Activated T-helper 2 cell treated with anti-CD3 and anti-CD28 coated beads, Interferon-gamma antibody, Interleukin-2, Interleukin-4, amounts not matched to agents 10 μg/mL and 5 μg/mL and 100 μg/mL, durations not matched to agents 14 hours and 24 hours and 36 hours (primary cell): ENCODE measurements at places on chromosomes 5 and 9. TPM values are rescaled to one million over a fixed set of nuclear protein-coding genes. Genes with fewer than 3 reads are reported as not detected.

The PTPRD gene
- 1.1 and 1.5 TPM in 2 replicates for total RNA-seq

The CYSTM1 gene
- 9.2 and 11.3 TPM in 2 replicates for total RNA-seq

DNA sequence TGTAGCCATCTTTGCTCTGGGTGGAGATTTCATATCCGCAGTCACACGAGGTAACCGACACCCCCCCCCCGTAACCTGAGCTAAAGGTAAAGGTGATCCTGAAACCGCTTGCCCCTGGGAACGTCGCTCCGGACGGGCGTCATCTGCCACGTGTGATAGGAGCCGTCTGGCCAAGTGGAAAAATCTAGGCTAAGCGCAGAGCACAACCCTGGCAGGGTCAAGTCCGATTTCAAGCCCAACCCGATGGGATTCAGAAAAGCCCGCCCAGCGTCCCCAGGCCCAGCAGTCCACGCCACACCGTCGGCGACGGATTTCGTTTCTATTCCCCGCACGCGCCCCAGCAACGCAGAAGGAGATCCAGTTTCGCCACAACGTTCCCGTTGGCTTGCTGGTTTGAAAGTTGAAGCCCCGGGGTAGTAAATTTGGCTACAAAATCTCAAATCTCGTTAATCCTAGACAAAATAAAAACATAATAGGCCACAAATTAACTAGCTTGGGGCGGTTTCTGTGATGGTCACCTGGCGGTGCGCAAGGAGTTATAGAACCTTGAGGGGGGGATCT, 32.4 kb upstream of the NFIB start:
- H3K36me3 ChIP-seq, result no peaks in the 10 kb centered on the region
- no peak overlapping the region for H3K4me3 ChIP-seq
- peaks cover 57% of the 10 kb centered on the region for H3K27me3 ChIP-seq
- H3K27ac ChIP-seq, result no peak overlapping the region
- peaks cover 5% of the 10 kb centered on the region for H3K4me1 ChIP-seq

GRCh38 chr5:124537107-124537506, 209.3 kb downstream of the ZNF608 start:
- no peaks in the 10 kb centered on the region for H3K27me3 ChIP-seq
- H3K4me3 ChIP-seq, result no peak overlapping the region
- no peak for DNase-seq
- no peaks in the 10 kb centered on the region for H3K4me1 ChIP-seq
- H3K27ac ChIP-seq, result no peak overlapping the region
- no peaks in the 10 kb centered on the region for H3K36me3 ChIP-seq

DNA sequence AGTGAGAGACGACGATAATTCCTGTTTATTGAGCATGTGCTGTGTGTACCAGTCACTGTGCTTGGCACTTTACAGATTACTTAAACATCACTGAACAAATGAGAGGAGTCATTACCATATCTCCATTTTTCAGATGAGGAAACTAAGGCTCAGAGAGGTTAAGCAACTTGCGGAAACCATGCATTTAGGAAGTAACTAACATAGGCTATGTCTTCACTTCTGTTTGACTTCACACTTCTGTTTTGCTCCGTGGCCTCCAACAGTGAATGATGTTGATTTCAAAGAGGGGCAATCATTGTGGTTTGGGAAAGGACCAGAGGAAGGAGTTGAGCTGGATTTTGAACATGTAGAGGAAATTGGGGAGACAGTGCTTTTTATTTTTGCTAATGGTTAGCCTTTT, 16.7 kb downstream of the GCNT1 start:
- H3K4me1 ChIP-seq, result peaks cover 7% of the 10 kb centered on the region
- no peak for DNase-seq
- no peaks in the 10 kb centered on the region for H3K27me3 ChIP-seq
- H3K36me3 ChIP-seq, result peaks cover 23% of the 10 kb centered on the region
- H3K27ac ChIP-seq, result no peak overlapping the region

GRCh38 chr9:38019731-38020130, 49.3 kb downstream of the SHB start:
- no peaks in the 10 kb centered on the region for H3K27me3 ChIP-seq
- H3K4me1 ChIP-seq, result no peaks in the 10 kb centered on the region
- DNase-seq, result no peak
- no peak overlapping the region for H3K4me3 ChIP-seq

DNA sequence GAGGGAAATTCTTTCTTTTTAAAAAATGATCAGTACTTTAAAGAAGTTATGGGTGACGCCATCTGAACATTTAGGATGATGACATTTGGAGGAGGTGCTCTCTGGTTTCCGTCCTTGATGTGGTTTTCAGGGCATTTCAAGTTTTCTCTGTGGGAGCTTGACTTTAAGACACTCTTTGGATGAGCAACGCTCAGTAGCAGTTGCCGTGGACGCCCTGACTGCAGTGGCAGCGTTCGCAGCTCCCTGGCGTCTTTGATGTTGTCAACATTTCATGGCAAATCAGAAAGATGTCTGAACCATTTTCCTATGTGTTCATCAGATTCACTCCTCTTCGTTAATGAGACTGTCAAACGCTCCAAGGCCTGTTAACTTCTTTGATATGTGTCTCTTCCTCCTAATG, 86.1 kb downstream of the ZNF354C start:
- H3K27ac ChIP-seq, result no peak overlapping the region
- no peak overlapping the region for H3K4me3 ChIP-seq
- H3K27me3 ChIP-seq, result no peaks in the 10 kb centered on the region
- DNase-seq, result no peak
- H3K4me1 ChIP-seq, result peaks cover 14% of the 10 kb centered on the region

The ALDH7A1 gene
- 3.1 and 3.5 TPM in 2 replicates for total RNA-seq

The NEUROG1 gene
- total RNA-seq, result not detected in 2 replicates

- DNase-seq, result no peak
- H3K27ac ChIP-seq, result no peak overlapping the region
- H3K36me3 ChIP-seq, result no peaks in the 10 kb centered on the region
These were observed 128.2 kb upstream of the NFIB start for GRCh38 chr9:14441976-14442651.

The CCL28 gene
- 10.9 and 13.0 TPM in 2 replicates for total RNA-seq

GRCh38 chr9:115118879-115119218, 892 bp upstream of the TNC start:
- no peak for DNase-seq
- H3K27ac ChIP-seq, result no peak overlapping the region
- H3K4me3 ChIP-seq, result no peak overlapping the region
- no peaks in the 10 kb centered on the region for H3K36me3 ChIP-seq
- peaks cover 4% of the 10 kb centered on the region for H3K4me1 ChIP-seq
- H3K27me3 ChIP-seq, result peaks cover 56% of the 10 kb centered on the region

The LCN10 gene
- 1.2 and 1.7 TPM in 2 replicates for total RNA-seq

DNA sequence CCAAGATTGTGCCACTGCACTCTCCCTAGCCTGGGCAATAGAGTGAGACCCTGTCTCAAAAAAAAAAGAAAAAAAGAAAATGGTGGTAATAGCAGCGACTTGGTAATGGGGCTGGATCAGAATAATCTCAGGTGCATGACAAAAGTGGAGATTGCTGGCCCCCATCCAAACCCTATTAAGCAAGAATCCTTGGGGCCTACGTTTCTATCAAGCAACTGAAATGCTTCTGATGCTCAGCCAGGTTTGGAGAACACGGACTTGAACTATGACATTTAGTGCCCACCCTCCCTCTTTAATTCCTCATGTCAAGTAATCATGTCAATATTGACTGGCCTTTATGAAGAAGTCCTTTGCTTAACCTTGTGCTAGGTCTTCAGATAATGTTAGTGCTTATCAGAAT, 6.6 kb downstream of the C5orf52 start:
- H3K36me3 ChIP-seq, result no peaks in the 10 kb centered on the region
- DNase-seq, result no peak
- no peak overlapping the region for H3K27ac ChIP-seq

GRCh38 chr9:100455470-100455869, 17.5 kb upstream of the TMEFF1 start:
- H3K27ac ChIP-seq, result no peak overlapping the region
- peaks cover 2% of the 10 kb centered on the region for H3K4me1 ChIP-seq
- no peak for DNase-seq
- peaks cover 19% of the 10 kb centered on the region for H3K36me3 ChIP-seq
- peaks cover 13% of the 10 kb centered on the region for H3K27me3 ChIP-seq

GRCh38 chr5:71640408-71640807, 53.3 kb downstream of the MCCC2 start:
- no peak overlapping the region for H3K4me3 ChIP-seq
- H3K36me3 ChIP-seq, result peaks cover 56% of the 10 kb centered on the region
- no peaks in the 10 kb centered on the region for H3K4me1 ChIP-seq
- no peaks in the 10 kb centered on the region for H3K27me3 ChIP-seq
- no peak overlapping the region for H3K27ac ChIP-seq

DNA sequence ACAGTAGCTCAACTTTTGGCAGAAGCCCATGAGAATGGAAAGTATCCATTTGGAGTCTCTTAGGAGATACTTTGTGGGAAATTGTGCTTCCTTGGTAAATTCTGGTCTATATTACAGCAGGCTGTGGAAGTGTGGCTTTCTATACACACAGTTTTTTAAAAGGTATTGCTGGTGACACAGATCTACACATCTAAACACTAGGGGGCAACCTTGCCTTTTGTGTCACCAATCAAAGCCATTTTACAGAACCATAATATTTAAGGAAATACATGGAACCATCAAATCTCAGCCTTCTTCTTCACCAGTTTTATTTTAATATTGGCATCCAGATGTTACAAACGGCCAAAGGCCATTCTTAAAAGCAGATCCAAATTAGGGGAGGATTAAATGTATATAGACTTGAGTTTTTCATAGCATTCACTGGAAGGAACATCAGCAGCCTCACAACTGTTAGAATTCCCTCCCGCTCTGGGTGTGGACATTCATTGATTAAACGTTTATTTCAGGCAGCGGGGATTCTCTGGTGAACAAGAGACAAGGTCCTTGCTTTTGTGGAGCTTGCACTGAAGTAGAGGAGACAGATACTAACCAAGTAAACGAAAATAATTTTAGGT, 132.4 kb upstream of the EPB41L4A start:
- H3K4me1 ChIP-seq, result no peaks in the 10 kb centered on the region
- DNase-seq, result no peak
- H3K27ac ChIP-seq, result no peak overlapping the region
- H3K4me3 ChIP-seq, result no peak overlapping the region
- H3K27me3 ChIP-seq, result peaks cover 8% of the 10 kb centered on the region

DNA sequence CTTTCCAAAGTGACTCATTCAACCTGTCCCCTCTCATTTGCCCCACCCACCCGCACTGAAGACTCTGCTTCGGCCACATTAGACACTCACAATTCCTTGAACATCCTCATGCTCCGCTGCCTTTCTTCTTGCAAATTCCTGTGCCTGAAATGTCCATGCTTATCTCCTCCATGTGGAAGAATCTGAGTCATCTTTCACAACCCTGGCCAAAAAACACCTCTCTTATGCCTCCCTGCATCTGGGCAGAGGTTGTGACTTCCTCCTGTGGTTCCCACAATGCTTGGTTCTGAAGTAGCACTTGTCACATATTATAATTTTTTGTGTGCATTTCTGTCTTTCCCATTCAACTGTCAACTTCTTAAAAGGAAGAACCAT, 238.6 kb downstream of the ENC1 start:
- no peak for DNase-seq
- H3K27me3 ChIP-seq, result peaks cover 7% of the 10 kb centered on the region
- no peak overlapping the region for H3K27ac ChIP-seq
- H3K4me1 ChIP-seq, result no peaks in the 10 kb centered on the region
- H3K36me3 ChIP-seq, result no peaks in the 10 kb centered on the region

DNA sequence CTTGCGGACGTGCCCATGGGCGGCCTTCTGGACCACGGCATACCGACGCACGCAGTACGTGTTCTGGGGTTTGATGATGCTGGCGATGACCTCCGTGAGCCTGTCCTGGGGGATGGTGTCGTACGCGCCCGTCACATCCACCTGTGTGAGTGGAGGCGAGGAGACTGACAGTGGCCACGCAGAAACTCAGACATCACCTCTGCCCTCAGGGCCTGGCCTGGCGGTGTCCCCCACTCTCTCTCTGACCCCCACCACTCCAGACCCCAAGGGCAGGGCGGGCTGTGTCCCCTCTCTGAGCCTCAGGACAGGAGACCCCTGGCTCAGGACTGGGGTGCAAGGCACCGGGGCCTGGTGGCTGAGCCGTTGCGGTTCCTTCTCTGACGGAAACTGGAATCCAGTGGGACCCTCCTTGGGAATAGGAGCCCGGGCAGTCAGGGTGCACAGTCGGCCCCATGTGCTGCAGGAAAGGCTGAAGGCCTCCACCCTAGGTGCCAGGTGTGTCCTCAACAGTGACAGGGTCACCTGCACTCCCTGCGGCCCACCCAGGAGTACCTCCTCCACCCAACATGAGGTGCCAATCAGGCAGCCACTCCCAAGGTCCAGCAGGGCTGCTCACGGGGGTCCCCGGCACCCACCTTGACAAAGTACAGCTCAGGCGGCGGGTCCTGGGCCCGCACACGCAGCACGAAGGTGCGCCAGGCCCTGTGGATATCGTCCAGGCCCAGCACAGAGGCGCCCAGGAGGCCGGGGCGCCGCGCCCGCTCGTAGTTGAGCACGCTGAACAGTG, 16.0 kb downstream of the TERT start:
- H3K27ac ChIP-seq, result no peak overlapping the region
- H3K4me1 ChIP-seq, result no peaks in the 10 kb centered on the region
- H3K36me3 ChIP-seq, result peaks cover 17% of the 10 kb centered on the region
- H3K27me3 ChIP-seq, result no peaks in the 10 kb centered on the region
- no peak overlapping the region for H3K4me3 ChIP-seq

- DNase-seq, result no peak
- peaks cover 20% of the 10 kb centered on the region for H3K27me3 ChIP-seq
- no peaks in the 10 kb centered on the region for H3K36me3 ChIP-seq
These were observed 36.0 kb downstream of the PRDM6 start for GRCh38 chr5:123124859-123125595.

GRCh38 chr5:27316271-27316650, 277.9 kb upstream of the CDH9 start:
- no peaks in the 10 kb centered on the region for H3K27me3 ChIP-seq
- no peaks in the 10 kb centered on the region for H3K36me3 ChIP-seq
- no peak overlapping the region for H3K4me3 ChIP-seq
- H3K4me1 ChIP-seq, result no peaks in the 10 kb centered on the region

The C5orf34 gene
- 6.3 and 8.3 TPM in 2 replicates for total RNA-seq

The FAM221B gene
- not detected in 2 replicates for total RNA-seq

GRCh38 chr5:154365823-154366222, 80.0 kb upstream of the SAP30L start:
- no peaks in the 10 kb centered on the region for H3K4me1 ChIP-seq
- no peaks in the 10 kb centered on the region for H3K27me3 ChIP-seq
- H3K36me3 ChIP-seq, result no peaks in the 10 kb centered on the region

The ASS1 gene
- total RNA-seq, result 2.4 and 3.2 TPM in 2 replicates

The ELOVL7 gene
- 0.68 and 0.90 TPM in 2 replicates for total RNA-seq

The PRR7 gene
- total RNA-seq, result 12.1 and 13.0 TPM in 2 replicates

The CDX1 gene
- total RNA-seq, result not detected in 2 replicates

The RNF145 gene
- 113 and 124 TPM in 2 replicates for total RNA-seq

The OTULINL gene
- total RNA-seq, result 17.0 and 20.9 TPM in 2 replicates
